Fibroblast of upper back skin (primary cell): ENCODE measurements at places on chromosomes 2 and 18.

GRCh38 chr2:69701100-69701945 lies 40.6 kb upstream of the ANXA4 start:
- no peak for DNase-seq

- no peak for DNase-seq
Observed at GRCh38 chr2:238383743-238384380, 42.9 kb upstream of the ASB1 start.

- no peak for DNase-seq
Observed at GRCh38 chr2:42819160-42819559, 26.8 kb upstream of the HAAO start.

GRCh38 chr2:11248-11941 lies 34.9 kb downstream of the FAM110C start:
- DNase-seq, result no peak

GRCh38 chr2:20614201-20615067 lies 36.5 kb downstream of the HS1BP3 start:
- peak; percentile 69 for DNase-seq

DNA sequence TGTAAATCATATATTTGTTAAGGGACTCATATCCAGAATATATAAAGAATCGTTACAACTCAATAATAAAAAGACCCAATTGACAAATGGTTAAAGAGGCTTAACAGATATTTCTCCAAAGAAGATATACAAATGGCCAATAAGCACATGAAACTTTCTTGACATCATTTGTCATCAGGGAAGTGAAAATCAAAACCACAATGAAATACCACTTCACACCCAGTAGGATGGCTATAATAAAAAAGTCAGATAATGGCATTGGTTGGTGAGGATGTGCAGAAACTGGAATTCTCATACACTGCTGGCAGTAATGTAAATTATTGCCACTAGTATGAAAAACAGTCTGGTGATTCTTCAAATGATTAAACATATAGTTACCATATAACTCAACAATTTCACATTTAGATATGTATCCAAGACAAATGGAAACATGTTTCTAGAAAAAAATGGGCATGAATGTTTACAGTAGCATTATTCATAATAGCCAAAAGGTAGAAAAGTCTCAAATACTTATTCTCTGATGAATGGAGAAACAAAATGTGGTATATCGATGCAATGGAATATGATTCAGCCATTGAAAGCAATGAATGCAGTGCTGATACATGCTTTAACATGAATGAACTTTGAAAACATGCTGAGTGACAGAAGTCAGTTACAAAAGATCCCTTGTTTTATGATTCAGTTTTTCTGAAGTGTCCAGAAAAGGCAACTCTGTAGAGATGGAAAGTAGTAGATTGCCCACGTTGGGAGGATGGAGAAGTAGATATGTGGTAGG lies 304.6 kb upstream of the ZEB2 start:
- DNase-seq, result no peak

GRCh38 chr18:43279015-43279744 lies 1.9 kb upstream of the SYT4 start:
- no peak for DNase-seq

GRCh38 chr18:35519148-35519899 lies 21.6 kb upstream of the INO80C start:
- DNase-seq, result no peak

- no peak for DNase-seq
Observed at GRCh38 chr2:166725927-166726924, 162.1 kb upstream of the XIRP2 start.

DNA sequence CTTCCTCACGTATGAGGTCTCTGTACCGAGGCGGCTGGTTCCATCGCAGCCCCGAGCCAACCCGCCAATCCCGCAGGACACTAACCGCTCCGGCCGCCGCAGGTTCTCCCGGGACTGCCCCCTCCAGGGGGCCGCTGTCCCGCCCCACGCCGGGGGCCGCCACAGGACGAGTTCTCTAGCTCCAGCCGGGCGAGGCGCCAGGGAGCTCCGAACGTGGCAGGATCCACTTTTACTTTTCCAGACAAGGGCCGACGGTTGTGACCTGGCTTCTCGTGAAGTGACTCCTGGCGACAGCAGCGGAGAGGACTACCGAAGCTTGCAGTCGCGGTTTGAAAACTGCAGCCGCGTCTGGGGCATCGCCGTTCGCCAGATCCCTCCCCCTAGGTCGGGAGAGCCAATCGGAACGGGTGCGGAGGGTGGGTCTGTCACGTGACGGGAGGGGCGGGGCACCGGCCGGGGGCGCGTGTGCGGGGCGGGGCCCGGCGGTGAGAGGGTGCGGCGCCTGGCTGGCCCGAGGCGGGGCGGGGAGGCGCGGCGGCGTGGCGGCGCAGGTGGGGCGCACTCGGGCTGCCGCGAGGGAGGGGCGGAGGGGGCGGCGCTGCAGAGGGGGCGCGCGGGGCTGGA lies at the start of gene STK17B:
STK17B (minus strand) TSS at position 331 of the 624 bp plus-strand sequence. CDS start 8,195 bp downstream, outside the sequence.
- DNase-seq, result peak; percentile 92

GRCh38 chr2:67991456-67991855 lies 71.3 kb downstream of the C1D start:
- peak; percentile 37 for DNase-seq

GRCh38 chr2:163970058-163970813 lies 234.4 kb upstream of the FIGN start:
- DNase-seq, result no peak
